ENCODE measurements at places on chromosomes 2 and 18.

DNA sequence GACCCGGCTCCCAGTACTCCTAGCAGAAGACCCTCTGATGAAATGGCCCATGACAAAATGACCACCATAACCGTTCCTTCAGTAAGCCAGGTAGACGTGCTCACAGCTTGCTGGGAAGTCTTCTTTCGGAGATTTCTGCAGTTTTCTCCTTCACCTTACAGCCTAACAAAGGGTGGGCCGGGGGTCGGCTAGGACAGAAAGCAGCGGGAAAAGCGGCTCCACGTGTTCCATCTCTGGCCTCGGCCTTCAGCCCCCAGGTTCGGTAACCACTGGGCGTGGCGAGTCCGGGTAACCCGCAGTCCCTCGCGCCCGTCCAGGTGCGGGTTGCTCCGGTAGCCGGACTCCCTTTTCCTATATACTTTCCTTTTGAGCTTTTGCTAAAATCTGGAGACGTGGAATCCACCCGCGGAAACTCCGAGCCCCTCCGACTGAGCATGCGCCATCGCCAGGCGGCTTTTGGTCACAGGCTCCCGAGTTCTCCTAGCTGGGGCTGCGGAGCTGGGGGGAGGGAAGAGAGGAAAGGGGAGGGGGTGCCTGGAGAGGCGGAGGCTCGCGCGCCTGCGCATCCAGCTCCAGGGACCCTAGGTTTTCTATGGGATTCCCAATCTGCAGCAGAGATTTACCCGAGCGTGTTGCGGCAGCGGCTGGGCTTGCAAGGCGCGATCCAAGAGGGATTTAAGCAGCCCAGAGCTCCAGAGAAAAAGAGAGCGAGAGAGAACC is at the start of gene VSNL1:
VSNL1 (plus strand) TSS at position 604 of the 720 bp plus-strand sequence. CDS start 51,379 bp downstream, outside the sequence.
- DNase-seq = no peak

GRCh38 chr2:162308747-162309503 is 9.6 kb downstream of the IFIH1 start:
- DNase-seq = no peak

DNA sequence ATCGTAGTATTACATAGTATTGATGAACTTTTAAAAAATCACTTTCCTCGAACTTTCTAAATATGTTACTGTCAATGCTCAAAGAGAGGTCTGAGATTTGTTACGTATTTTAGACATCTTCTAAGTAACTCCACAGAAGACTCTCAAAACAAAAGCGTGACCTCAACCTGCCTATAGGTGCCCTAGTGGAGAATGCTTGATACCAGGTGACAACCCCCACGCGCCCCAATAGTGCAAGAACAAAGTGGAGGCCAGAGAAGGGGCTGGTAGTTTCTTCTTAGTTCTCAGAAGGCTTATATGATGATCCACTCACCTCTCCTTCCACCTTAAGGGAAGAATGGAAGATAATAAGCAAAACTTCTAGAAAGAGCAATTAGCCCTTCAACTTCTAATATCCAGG is 102.6 kb downstream of the ANKRD44 start:
- DNase-seq = no peak

- no peak for DNase-seq
Observed at GRCh38 chr2:125516496-125517109, 1139.4 kb upstream of the GYPC start.

DNA sequence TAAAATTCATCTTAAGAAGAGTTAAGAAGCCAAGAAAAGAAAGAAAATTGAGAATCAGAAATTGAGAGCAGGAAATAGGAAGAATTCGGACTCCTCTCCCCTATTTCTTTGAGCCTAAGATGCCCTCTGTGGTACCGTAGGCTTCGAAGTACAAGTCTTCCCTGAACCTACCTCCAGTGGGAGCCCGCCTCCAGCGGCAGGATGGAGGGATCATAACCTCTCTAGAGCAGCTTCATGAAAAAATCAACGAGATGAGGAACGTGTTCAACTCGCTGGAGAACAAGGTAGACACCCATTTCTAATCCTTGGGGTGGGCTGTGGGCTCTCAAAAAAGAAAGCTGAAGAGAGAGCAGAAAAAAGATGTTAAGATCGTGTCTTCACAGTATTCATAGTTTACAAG is 36.3 kb downstream of the ARHGEF33 start:
- no peak for DNase-seq

- no peak for DNase-seq
Observed at GRCh38 chr18:10860382-10860781, 289.0 kb downstream of the PIEZO2 start.

DNA sequence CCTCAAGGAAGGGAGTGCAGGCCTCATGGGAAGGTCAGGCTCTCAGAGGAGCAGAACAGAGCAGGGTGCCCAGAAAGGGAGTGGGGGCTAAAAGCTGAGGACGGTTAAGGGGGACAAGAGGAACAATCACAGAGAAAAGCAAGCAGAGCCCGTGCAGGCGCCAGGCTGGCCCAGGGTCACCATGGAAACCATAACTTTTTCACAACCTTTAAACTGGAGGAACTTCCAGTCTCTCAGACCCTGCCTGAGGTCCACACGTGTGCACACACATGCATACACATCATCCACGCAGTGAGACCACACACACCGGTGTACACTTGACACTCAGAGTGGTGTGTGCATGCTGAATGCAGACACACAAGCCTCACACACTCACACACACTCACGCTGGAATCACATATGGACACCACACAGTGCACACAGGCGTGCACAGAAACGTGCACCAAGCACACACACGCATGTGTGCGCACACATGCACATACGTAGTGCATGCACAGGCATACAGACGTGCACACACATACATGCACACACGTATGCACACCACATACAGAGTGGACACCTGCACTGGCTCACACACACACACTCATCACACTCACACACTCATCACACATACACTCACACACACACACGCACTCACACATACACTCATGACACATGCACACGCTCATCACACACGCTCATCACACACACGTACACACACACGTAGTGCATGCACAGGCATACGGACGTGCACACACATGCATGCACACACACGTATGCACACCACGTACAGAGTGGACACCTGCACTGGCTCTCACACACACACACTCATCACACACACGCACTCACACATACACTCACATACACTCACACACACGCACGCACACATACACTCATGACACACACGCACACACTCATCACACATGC is 37.2 kb upstream of the SNED1 start:
- DNase-seq = no peak

- no peak for DNase-seq
Observed at GRCh38 chr2:225041851-225042799, at the start of gene DOCK10. Gene DOCK10 (minus strand): TSS chr2:225042468. CDS start chr2:225042374, 94 bp downstream.

DNA sequence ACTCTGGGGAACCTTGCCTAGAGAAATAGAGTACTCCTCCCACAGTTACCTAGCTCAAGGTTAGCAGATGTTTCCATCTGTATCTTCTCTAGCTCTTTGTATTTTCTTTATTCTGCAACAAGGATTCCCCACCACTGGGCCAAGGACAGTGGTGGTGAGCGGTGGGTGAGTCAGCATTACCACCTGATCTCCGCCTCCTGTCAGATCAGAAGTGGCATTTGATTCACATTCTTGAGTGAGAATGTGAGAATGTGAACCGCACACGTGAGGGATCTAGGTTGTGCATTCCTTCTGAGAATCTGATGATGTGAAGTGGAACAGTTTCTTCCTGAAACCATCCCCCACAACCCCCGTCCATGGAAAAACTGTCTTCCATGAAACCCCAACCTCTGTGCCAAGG is 9.0 kb downstream of the EPB41L3 start:
- no peak for DNase-seq

DNA sequence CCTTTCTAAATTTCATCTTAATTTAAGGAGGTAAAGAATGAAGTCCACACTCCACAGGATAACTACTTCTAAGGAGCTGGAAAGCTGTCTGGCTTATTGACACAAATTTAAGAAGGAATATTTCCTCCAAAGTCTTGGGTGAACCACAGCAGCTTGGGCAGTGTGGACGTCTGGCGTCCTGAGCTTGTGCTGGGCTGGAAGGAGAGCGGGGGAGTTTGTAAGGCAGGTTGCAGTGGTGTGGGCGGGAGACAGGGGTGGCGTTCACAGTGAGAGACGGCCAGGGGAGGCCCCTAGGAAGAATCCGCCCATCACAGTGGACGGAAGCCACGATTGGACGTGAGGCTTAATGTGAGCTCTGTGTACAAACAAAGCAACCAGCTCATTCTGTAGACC is 25.7 kb downstream of the ADI1 start:
- no peak for DNase-seq

- no peak for DNase-seq
Observed at GRCh38 chr2:158766524-158766923, 28.6 kb upstream of the DAPL1 start.

- DNase-seq = no peak
Observed at GRCh38 chr2:64858541-64859311, 130.5 kb upstream of the SLC1A4 start.

DNA sequence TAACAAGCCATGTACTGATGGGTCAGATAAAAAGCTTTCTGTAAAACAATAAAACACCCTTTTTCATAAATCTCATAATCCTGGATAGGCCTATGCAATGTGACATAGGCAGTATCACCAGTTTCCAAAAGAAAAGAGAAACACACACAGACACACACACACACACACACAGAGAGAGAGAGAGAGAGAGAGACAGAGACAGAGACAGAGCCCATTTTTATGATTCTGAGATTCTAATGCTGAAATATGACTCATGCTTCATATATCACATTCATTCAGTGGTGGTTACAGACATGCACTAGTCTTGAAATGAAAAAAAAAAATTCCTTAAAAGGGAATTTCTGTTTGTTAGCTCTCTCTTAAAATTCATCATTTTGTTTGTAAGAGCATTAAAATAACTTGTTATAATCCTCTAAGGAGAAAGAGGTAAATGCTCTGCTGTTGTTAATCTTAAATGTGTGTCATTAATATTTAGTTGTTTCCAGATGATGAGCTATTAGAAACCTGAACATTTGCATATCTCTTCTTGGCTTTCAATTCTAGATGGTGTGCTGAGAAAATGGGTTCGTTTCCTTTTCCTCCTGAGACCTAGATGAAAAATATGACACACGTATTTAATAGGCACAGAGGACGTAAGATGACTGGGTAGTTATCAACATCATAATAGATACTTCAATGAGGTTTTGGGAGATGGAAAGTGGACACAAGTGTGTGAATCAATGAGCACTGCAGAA is 1598.7 kb upstream of the ACVR2A start:
- DNase-seq = peak; percentile 64

- DNase-seq = peak; percentile 59
Observed at GRCh38 chr2:27860111-27860510, 30.1 kb downstream of the RBKS start.

GRCh38 chr18:49021433-49022129 is 70.8 kb upstream of the SMAD7 start:
- no peak for DNase-seq

DNA sequence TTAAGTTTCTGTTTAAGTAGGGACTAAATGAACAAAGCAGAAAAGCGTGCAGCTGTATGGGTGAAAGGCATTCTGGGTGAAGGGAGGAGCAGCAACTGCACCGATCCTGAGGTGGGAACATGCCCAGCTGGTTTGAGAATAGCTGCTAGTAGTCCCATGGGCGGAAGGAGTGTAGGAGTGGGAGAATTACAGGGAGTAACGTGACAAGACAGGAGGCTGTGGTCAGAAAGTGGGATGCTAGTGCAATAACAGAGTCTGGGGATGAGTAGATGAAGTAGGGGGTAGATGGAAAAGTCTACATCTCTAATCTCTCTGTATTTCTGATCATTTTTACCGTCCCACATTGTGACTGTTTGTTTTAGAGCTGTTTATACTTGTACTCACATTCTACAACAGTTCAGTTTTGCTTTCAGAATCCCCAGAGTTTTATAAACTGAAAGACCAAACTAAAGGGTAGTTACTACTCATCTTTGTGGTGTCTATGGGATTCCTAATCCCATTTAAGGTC is 118.9 kb downstream of the LCLAT1 start:
- DNase-seq = no peak

DNA sequence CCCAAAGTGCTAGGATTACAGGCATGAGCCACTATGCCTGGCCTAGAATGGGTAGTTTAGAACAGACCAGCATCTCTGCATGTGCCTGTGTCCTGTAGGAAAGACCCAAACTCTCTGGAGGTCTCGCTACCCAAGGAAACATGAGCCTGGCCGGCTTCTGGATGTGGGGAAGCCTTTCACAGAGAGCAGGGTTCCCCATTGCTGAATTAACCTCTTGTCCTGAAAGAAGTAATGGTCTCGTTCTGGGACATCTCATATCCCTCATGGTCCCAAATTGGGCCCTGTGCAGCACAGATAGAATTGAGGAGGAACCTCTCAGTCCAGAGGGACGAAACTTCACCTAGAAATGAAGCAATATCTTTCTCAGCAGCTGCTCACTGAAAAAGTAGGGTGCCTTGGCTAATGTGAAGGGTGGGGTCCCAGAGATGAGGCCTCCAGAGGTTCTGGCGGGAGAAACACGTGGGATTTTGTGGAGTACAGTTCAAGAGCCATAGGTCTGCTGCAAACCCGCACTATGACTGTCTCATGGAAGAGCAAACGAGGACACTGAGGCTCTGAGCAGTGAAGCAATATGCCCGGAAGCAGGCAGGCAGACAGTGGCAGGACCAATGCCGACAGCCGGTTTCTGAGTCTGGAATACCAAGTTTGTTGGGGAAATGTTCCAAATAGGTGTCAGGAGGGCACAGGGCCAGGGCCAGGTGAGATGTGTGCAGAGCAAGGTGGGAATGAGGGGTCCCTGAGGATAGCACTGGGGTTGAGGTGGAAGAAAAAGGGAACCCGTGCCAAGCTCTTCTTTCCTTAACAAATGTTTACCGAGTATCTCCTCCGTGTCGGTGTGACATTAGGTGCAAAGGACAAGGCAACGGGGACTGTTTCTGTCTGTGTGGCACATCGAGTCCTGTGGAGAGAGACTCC is 121.0 kb upstream of the TWIST2 start:
- DNase-seq = no peak
